Stomach (tissue), 19 donors: ENCODE measurements at places on chromosomes 1 and 21. TPM values are rescaled to one million over a fixed set of nuclear protein-coding genes. Genes with fewer than 3 reads are reported as not detected.

GRCh38 chr1:159973350-159973940 lies 19.4 kb upstream of the SLAMF9 start:
- DNase-seq, result no peak

DNA sequence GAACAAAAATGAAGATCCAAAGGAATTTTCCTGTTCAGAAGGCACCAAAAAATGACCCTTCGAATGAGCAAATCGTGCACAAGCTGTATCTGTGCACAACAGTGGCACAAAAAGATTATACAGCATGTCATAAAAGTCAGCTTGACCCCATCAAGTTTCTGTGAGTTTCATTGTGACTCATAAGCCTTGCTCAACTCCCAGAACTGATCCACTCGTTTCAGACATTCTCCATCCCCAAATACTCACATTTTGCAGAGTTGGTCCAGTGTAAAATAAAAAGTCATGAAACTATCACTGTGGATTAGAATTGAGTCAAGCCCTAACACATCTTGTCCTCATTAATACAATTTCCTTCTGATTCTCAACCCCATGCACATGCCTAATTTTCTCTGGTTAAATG lies 174.7 kb upstream of the PKN2 start:
- DNase-seq, result no peak

GRCh38 chr1:12178511-12178910 lies 11.7 kb downstream of the TNFRSF1B start:
- no peak for DNase-seq

- DNase-seq, result peak; percentile 36
These were observed 11.1 kb upstream of the TNFRSF14 start for GRCh38 chr1:2544875-2545640.

DNA sequence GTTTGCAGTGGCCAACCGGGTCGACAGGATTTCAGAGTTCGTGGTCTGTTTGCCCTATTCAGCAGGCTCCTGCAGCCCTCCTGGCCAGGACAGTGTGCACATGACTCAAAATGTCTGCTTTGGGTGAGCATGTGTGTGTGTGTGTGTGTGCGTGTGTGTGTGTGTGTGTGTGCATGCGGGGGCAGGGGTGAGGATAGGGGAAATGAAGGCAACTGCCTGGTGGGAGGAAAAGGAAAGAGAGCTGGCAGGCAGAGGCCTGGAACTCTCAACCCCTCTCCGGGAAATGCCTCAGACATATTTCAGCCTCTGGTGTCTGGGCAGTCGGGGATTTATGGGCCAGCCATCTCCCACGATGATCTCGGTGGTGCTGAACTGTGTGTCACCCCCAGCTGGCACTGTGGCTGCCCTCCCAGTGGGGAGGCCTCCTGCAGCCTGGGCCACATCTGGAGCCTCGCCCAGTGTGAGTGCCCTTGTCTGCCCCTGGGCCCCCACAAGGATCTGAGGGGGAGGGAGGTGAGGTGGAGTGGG lies 15.2 kb downstream of the CDCP2 start:
- no peak for DNase-seq

The SPATC1L gene
- total RNA-seq, result not detected

The BNIPL gene
- total RNA-seq, result not detected

The NPL gene
- 3.5 TPM for total RNA-seq

The TMEM52 gene
- not detected for total RNA-seq

The COL16A1 gene
- total RNA-seq, result 118 TPM
